ENCODE measurements at places on chromosomes 13 and 19. TPM values are rescaled to one million over a fixed set of nuclear protein-coding genes. Genes with fewer than 3 reads are reported as not detected.

DNA sequence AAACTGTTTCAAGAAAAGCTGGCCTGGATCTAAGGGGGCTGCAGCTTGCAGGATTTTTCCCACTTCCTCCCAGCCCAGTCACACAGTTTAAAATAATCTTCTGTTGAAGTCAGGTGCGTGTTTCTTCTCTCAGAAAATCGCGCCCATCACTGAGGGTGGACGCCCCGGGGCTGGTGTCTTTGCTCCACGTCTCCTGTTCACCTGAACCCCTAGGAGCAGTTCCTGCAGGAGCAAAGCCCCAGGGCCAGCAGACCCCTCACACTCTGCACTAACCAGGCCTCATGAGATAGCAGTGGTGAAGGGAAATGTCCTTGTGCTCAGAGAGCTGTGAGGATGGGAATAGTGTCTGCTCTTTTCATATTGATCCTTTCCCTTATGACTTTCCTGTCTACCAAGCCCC, 920 bp upstream of the SIGLEC7 start:
- no peak for DNase-seq

DNA sequence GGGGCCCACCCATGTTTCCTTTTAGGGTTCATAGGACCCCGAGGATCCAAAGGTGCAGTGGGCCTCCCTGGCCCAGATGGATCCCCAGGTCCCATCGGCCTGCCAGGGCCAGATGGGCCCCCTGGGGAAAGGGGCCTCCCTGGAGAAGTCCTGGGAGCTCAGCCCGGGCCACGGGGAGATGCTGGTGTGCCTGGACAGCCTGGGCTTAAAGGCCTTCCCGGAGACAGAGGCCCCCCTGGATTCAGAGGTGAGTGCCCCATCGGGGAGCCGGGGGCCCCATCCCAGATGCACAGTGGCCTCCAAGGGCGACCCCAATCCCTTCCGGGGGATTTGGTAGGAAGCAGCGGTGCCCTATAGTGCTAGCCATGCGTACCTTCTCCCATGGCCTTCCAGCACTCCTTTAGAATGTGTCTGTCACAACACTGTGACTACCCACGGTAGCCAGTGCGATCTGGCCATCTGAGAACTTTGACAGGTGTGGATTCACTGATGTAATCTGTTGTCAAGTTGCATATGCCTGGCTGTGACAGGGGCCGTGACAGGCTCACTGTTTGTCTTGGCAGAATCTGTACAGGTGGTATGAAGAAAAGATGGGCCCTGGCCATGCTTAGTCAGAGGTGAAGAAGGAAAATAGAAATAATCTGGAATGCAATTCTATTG, 88.5 kb downstream of the RAB20 start:
- no peak for DNase-seq

The LILRB1 gene
- total RNA-seq: 3.8 TPM

The NPAS1 gene
- 0.25 TPM for total RNA-seq

The C1QTNF9 gene
- 3.0 TPM for total RNA-seq

Measured in heart right ventricle (tissue), 16 donors.